ENCODE measurements at places on chromosomes 1 and 21. TPM values are rescaled to one million over a fixed set of nuclear protein-coding genes. Genes with fewer than 3 reads are reported as not detected.

GRCh38 chr1:11138952-11139351 is 39.3 kb upstream of the EXOSC10 start:
- DNase-seq = no peak

The UBASH3A gene
- total RNA-seq = not detected

GRCh38 chr1:41917835-41918449 is 780 bp downstream of the HIVEP3 start:
- DNase-seq = peak; percentile 51

- peak; percentile 82 for DNase-seq
These were observed at the start of gene KCNQ4 for GRCh38 chr1:40783001-40783905. Gene KCNQ4, plus strand, starts transcription at chr1:40783787. Its CDS starts 307 bp downstream, at chr1:40784094.

- no peak for DNase-seq
These were observed 951.3 kb downstream of the ADGRL2 start for GRCh38 chr1:82752046-82752445.

GRCh38 chr1:55571767-55572166 is 356.6 kb upstream of the USP24 start:
- no peak for DNase-seq

The HRNR gene
- total RNA-seq = not detected

GRCh38 chr1:206112600-206113301 is 4.4 kb downstream of the AVPR1B start:
- DNase-seq = peak; percentile 93

DNA sequence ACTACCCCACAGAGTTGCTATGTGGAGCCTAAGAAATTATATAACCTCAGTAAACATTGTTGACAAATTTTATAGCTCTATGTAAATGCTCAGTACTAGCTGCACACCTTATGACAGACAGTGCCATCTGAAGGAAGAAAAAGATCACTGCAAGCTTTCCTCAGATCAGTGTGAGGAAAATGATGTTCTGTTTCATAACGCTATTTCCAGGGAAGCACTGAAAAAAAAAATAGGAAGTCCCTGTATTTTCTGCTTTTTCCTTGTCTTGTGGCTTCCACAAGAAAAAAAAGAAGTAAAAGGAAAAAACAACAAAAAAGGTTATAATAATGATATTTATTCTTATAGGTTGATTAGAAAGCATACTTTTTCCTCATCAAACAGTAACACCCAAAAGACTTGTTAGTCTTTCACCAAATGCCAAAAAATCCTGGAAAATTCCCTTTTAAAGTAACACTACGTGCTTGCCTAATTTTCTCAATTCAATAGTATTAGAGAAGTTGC is 23.2 kb downstream of the LYST start:
- peak; percentile 49 for DNase-seq

GRCh38 chr1:41192456-41193178 is 49.5 kb downstream of the SCMH1 start:
- DNase-seq = no peak

DNA sequence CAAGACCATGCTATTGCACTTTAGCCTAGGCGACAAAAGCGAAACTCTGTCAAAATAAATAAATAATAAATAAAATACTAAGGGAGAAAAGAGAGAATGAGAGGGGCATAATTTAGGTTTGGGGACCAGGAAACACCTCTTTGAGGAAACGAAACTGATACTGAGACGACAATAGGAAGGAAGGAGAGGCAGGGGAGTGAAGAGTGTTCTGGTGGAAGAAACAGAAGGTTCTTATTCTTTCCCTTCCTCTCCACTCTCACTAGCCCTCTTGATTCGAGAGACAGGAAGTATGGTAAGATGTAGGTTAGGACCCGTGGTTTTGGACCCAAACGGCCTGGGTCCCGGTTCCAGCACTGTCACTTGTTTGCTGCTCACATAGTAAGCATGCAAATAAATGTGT is 1.6 kb upstream of the NKAIN1 start:
- DNase-seq = no peak

The TMEM35B gene
- total RNA-seq = 11.0 TPM

DNA sequence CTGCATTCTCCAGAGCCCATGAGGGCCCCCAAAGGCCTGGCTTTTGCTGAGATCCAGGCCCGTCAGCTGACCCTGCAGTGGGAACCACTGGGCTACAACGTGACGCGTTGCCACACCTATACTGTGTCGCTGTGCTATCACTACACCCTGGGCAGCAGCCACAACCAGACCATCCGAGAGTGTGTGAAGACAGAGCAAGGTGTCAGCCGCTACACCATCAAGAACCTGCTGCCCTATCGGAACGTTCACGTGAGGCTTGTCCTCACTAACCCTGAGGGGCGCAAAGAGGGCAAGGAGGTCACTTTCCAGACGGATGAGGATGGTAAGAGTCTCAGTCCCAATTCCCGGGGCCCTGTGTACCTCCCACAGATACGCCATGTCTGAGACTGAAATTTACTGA is 39.1 kb downstream of the PTPRU start:
- no peak for DNase-seq

The L1TD1 gene
- not detected for total RNA-seq

DNA sequence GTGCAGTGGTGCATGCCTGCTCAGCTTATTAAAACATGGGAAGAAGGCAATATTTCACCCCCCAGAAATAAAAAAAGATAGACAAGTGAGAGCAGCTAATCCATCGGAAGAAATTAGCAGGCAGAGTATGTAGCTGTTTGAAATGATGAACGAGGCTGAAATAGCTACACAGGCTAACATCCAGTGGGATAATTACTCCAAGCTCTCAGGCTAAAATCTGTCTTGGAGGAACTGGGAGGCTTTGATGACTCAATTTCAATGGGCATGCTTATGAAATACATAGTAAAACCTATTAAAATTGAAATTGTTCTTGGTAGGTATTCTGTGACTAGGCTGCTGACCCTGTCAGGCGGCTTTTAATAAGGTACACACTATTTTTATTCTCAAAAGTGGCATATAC is 84.1 kb upstream of the RRP15 start:
- DNase-seq = peak; percentile 3

DNA sequence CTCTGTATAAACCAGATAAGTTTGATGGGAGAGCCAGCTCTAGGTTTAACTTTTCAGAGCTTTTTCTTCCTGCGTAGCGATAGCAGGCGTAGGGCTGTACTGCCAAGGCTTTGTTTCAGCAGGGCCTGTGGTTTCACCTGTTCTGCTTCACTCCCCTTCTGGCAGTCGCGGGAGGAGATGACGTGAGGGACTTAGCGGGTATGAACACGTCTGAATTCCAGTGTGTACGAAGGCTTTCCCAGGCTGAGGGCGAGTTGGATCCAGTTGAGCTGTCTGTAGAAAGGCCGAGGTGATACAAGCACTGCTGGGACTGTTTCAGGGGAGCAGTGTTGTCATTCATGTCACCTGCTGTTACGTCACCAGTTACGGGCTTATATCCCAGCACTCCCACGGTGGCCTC is 21.2 kb downstream of the PEX14 start:
- DNase-seq = peak; percentile 66

DNA sequence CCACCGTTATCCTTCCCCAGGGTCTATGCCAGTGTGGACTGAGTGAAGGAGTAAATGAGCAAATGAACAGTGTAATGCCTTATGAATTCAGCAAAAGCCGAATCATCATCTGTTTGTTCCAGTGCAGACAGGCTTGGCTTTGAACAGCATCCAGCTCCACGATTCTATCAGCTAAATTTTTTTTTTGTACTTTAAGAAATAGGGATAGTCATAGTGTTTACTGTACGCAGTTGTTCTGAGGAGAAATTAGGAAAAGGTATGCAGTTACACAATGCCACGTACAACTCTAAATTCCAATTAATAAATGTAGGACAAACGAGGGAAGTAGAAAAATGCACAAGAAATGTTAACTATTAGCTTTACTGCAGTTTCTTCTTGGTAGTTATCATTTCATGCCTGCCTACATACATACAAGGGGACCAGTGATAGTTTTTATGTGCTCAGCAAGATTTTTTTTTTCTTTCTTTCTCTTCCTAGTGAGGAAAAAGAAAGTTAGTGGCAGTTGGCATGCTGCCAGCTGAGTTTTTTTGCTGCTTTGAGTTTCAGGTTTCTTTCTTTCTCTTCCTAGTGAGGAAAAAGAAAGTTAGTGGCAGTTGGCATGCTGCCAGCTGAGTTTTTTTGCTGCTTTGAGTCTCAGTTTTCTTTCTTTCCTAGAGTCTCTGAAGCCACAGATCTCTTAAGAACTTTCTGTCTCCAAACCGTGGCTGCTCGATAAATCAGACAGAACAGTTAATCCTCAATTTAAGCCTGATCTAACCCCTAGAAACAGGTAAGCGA is at the start of gene IFI44L:
Gene IFI44L (plus strand): TSS at position 646 of the 777 bp plus-strand sequence. CDS start 7,468 bp downstream, outside the sequence.
- peak; percentile 57 for DNase-seq

- DNase-seq = no peak
These were observed 330.5 kb upstream of the ADGRL2 start for GRCh38 chr1:81470275-81470674.

The GNG12 gene
- 189 TPM for total RNA-seq

The RCAN3 gene
- total RNA-seq = 9.3 TPM

- no peak for DNase-seq
These were observed 1.6 kb downstream of the SYT2 start for GRCh38 chr1:202708456-202709275.

GRCh38 chr1:211639475-211640300 is 35.7 kb downstream of the NEK2 start:
- peak; percentile 10 for DNase-seq

DNA sequence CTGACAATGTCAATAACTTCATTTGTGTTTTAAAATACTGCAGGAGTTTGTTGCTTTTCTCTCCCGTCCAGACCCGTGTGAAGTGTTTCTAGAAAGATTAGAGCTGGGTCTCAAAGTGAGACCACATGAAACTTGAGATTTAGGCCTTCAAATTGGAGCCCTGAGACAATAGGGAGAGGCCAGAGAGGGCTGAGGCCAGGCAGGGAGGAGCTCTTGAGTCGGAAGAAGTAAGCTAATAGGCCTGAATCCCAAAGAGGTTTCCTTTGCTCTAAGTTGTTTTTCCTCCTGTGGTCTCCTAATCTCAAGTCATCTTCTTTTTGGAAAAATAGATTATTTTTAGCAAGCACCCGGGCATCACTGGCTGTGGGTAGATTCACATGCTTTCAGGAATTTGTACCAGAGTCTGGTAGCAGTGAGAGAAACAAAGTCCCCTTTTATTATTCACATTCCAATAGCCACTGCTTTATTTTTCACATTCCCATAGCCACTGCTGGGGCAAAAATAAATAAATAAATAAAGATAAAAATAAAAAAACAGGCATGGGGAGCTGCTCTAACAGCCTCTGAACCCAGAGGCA is 25.6 kb downstream of the CD244 start:
- DNase-seq = no peak

- DNase-seq = no peak
These were observed 11.4 kb upstream of the RGS16 start for GRCh38 chr1:182615468-182616129.

The PDZK1IP1 gene
- total RNA-seq = 130 TPM

GRCh38 chr1:66350001-66350547 is 183.9 kb upstream of the SGIP1 start:
- DNase-seq = peak; percentile 64

DNA sequence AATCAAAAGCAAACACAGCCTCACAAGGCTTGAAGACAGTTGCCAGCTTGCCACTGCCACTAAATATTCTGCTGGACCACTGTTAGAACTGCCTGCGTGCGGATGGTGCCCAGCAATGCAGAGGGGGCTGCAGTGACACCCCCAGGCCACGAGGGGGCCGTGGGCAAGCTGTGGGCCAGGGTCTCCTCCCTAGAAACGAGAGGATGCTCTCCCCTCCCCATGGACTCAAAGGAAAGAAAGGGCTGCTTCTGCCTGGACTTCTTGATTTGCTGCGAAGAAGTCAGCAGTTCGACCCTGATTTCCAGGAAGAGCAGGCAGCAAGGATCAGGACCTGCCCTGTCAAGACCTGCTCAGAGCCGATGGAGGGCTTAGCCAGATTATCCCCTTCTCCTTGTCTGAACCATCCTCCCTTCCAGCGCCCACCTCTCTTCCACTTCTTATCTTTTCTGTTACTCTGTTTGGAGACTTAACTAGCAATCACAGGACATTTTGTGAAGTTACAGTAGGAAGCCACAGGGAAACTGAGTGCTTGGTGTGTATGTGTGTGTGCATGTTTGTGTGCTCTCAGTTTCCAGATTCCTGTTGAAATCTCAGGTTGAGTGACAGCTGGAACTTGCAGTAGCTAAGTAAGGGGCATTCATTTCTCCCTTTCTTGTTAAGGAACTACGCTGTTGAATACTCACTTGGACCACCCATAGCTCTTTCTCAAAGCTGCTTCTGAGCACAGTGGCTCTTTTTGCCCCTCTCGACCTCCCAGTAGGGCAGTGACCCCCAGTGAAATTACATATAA is 2.7 kb downstream of the MAN1C1 start:
- DNase-seq = no peak

- DNase-seq = no peak
These were observed 168.4 kb downstream of the RERE start for GRCh38 chr1:8649027-8649426.

DNA sequence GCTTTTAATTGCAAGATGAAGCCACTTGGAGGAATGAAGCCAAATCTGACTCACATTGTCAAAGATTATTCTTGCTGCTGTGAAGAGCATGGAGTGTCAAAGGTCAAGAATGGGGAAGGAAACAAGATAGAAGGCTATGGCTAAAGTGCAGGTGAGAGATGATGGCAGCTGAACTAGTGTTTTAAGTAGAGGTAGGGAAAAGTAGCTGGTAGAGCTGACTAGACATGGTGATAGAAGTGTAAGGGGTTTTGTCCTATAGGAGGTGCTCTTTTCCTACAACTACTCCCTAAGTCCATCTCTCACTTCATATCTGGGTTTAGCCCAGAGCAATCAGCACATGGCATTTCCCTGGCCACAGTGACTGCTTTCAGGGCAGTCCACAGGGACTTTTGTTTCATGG is 11.8 kb downstream of the UBE2T start:
- DNase-seq = no peak

- peak; percentile 94 for DNase-seq
These were observed 12.0 kb downstream of the NCMAP start for GRCh38 chr1:24567792-24568388.

The BACE2 gene
- 7.6 TPM for total RNA-seq

- no peak for DNase-seq
These were observed 28.9 kb downstream of the INAVA start for GRCh38 chr1:200923601-200924000.

DNA sequence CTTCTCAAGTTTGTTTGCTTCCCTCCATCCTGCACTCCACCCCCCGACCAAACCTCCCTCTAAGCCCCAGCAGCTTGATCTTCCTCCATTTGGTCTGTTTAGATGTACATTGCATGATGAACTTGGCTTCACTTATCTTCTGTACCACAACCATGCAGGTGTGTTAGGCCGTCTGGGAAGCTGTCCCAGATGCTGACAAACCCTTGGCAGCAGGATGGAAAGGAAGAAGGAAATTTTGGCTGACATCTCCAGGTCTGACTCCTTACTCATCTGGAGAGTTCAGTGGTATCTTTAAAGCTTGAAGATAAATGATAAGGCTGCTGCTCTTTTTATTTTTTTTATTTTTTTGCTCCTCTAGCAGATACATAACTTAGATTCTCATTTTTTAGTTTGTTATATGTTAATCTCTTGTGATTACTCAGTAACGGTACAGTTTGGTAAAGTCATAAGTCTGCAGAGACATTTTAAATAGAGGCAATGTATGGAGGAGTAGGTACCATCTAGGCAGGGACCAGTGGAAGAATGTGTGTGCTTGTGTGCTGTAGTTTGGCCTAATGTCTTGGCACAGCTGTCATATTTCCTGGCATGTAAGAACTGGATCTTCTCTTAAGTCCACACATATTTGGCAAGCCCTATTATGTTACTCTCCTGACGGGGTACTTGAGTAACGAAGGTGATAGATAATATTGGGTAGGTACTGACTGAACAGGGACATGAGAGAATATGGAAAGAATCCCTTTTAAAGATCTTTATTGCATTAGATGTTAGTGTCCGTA is 79.7 kb downstream of the CACHD1 start:
- DNase-seq = no peak

The HES4 gene
- 14.9 TPM for total RNA-seq
